ENCODE measurements at places on chromosomes 2 and 18.

DNA sequence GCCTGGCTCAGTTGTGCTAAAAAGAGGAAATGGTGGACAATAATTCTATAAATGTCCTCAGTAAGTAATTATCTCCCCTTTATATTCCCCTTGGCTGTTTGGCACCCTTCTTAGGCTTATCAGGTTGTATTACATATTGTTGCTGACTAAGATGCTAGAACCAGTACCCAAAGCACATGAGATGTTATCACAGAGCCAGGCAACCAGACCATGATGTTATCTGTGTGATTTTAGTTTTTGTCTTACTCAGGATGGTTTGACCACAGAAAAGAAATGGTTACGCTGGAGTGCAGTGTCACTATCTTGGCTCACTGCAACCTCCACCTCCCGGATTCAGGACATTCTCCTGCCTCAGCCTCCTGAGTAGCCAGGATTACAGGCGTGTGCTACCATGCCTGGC is 15.2 kb downstream of the R3HDM1 start:
- DNase-seq = no peak

DNA sequence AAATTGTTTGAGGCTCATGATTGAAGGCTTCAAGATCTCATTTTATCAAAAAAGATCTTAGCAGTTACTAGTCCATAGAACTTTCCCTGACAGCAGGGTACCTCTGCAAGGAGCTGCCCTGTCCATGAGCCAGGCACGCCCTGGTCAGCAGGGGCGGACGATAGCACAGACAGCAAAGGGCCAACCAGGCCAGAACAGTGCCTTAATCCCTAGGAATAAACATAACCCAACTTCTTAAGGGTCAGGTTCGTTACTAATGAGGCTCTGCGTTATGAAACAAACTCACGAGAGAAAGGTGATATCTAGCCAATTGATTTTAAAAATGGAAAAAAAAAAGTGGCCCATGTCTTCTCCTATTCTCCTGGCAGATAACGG is 59.2 kb downstream of the BCL2 start:
- DNase-seq = no peak

- peak; percentile 6 for DNase-seq
Measured at GRCh38 chr2:3672861-3673678, 15.1 kb downstream of the ALLC start.

DNA sequence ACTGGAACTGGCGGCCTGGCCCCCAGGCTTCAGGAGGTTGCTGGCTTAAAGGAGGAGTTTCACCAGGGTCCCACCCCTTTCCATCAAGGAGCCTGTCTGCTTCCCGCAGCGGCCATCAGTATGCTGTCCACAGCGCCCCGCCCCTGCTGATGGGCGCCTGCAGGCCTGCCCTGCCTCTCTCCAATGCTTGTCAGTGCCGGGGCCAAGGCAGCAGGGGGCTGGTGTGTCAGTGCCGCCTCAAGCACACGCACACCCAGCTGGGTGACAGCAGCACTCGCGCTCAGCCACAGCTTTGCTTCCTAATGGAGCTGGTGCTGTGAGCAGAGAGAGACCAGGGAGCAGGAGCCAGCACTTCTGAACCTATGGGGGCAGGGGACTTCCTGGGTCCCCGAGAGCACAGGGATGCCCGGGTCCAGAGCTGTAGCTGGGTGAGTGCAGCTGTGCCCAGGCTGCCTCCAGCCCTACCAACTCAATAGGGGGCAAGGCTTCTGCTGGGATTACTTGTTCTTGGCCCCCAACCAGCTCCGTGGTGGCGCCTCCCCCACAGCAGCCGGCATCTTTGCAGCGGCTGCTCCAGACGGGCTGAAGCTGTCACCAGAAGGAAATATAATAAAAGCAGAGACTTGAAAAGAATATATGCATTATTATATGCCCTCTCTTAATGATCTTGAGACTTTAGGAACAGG is 377.2 kb upstream of the LRATD1 start:
- DNase-seq = no peak

- no peak for DNase-seq
Measured at GRCh38 chr2:33420726-33421125, 55.7 kb upstream of the RASGRP3 start.

DNA sequence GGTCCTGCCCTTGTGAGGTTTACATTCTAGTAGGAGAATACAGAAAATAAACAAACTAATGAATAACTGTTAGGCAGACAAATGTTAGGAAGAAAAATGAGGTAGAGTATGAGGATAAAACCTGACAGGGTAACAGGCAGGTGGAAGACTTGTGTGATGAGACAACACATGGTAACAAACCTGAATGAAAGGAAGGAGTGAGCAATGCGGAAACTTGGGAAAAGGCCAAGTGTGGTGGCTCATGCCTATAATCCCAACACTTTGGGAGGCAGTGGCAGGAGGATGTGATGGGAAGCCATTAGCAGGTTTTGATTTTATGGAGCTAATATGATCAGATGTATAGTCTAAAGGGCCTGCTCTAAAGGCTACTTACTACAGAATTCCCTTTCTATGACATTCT is 74.2 kb downstream of the INO80D start:
- DNase-seq = no peak

Measured in WERI-Rb-1 (cell line).